ENCODE measurements at places on chromosomes 11 and 22. TPM values are rescaled to one million over a fixed set of nuclear protein-coding genes. Genes with fewer than 3 reads are reported as not detected.

DNA sequence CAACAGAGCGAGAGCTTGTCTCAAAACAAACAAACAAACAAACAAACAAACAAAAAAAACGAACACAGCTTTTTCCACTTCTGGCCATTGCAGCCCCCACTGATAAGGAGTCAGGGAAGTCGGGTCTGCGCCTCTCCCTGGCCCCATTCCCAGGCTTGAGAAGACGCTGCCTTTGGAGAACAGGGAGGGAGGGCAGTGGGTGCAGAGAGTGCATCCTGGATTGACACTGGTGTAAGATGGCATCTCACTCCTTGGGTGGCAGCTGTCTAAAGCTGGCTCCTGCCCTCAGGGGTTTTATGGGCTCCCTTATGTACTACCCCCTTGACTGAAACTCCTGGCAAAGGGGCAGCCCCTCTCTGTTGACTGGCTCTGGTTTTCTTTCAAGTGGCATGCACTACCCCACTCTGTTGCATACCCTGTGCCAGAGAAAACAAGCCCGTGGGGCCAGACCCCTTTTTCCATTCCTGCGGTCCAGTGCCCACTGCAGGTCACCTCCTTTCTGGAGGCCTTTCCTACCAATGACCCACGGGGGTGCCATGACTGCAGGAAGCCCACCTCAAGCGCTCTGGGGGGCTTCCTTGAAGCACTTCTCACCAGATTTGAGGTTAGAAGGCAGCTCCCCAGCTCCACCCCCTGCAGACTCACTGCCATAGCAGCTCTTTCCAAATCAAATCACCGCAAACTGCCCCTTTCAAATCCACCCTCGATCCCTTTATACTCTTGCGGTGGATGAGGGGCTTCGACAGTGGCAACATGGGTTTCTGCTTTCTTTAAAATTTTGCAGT lies 12.7 kb downstream of the DRAP1 start:
- no peaks in the 10 kb centered on the region for H3K27me3 ChIP-seq
- no peak overlapping the region for H3K27ac ChIP-seq
- no peak for DNase-seq
- no peaks in the 10 kb centered on the region for H3K4me1 ChIP-seq
- H3K36me3 ChIP-seq = no peaks in the 10 kb centered on the region

DNA sequence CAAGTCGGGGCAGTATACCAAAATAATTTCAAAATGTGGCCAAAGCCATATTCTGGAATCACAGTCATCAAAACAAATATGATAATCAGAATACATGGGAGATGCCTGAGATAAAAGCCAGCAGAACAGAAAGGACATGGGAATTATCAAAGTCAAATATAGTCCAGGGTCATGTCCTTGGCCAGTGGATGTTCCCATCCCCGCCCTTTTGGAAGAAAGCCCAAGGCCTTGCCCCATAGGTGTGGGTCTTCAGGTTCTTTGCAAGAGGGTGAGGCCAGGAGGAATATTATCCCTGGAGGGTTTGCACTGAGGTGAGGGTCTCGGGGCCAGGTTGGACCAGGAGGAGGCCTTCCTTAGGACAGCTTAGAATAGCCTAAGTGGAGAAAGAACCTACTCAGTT lies 53.6 kb upstream of the CSNK2A3 start:
- H3K4me3 ChIP-seq = no peak overlapping the region
- no peaks in the 10 kb centered on the region for H3K27me3 ChIP-seq
- H3K36me3 ChIP-seq = no peaks in the 10 kb centered on the region
- peak overlapping the region; percentile 90 for H3K27ac ChIP-seq
- no peak for DNase-seq
- peaks cover 70% of the 10 kb centered on the region for H3K4me1 ChIP-seq

GRCh38 chr11:14334893-14335292 lies 24.1 kb downstream of the RRAS2 start:
- H3K27ac ChIP-seq = peak overlapping the region; percentile 75
- H3K4me1 ChIP-seq = peaks cover 29% of the 10 kb centered on the region
- DNase-seq = no peak
- no peaks in the 10 kb centered on the region for H3K27me3 ChIP-seq
- no peak overlapping the region for H3K4me3 ChIP-seq
- H3K36me3 ChIP-seq = no peaks in the 10 kb centered on the region

Gene PHETA2
- total RNA-seq = 1.8 TPM

Gene GPR83
- 0.09 TPM for total RNA-seq

- no peak for DNase-seq
- no peaks in the 10 kb centered on the region for H3K36me3 ChIP-seq
- peaks cover 45% of the 10 kb centered on the region for H3K4me1 ChIP-seq
- H3K27me3 ChIP-seq = no peaks in the 10 kb centered on the region
- H3K4me3 ChIP-seq = no peak overlapping the region
These were observed 10.5 kb downstream of the ZMAT5 start for GRCh38 chr22:29756341-29756740.

Gene FOLH1
- total RNA-seq = not detected
